ENCODE measurements at places on chromosomes 6 and 20.
A peak's percentile ranks its signal among the peaks of the same experiment; 100 is the strongest.

DNA sequence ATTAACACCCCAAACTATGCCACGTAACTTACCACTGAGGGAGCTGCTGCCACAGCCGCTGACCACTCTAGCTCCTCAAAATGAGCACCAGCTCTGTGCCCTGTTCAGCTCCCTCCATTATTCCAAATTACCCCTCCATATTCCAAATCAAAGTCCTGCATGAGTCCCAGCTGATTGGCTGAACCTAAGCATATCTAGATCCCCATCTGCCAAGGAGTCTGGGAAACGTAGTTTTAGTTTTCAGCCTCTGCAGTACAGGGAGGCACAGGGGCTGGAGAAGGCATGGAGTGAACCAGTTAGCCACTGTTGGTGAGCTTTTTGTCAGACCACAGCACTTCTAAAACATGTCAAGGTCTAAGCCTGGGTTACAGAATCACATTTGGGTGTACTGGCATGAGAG, 15.9 kb downstream of the UNC5CL start:
- no peak for DNase-seq

DNA sequence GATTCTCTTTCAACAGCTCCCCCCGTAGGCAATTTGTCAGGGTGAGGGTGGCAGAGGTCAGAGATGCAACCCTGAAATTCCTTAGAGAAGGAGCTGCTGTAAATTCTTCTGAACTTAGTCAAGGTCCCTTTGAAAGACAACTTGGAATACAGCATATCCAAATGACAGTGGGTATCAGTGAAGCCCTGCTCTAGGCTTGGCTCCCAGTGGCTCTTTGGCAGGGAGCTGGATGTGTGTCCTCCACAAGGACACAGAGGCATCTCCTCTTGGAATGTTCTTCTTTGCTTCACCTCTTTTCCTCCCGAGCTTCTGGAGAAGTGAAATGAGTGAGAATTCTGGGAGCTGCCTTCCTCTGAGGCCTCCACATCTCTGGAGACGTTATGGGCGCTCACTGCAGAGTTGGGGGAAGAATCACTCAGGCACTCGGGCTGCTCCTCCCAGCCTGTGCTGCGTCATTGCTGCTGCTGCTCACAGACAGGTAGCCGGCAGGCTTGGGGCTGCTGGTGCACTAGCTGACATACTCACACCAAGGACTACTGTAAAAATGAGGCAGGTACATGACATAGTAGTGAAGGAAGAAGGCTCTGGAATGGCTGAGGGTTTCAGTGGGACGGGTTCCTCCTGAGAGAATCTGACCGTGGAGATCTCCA, 34.1 kb downstream of the DYNLT1 start:
- DNase-seq: no peak

GRCh38 chr6:112595841-112596240, 248.7 kb downstream of the RFPL4B start:
- DNase-seq: no peak

DNA sequence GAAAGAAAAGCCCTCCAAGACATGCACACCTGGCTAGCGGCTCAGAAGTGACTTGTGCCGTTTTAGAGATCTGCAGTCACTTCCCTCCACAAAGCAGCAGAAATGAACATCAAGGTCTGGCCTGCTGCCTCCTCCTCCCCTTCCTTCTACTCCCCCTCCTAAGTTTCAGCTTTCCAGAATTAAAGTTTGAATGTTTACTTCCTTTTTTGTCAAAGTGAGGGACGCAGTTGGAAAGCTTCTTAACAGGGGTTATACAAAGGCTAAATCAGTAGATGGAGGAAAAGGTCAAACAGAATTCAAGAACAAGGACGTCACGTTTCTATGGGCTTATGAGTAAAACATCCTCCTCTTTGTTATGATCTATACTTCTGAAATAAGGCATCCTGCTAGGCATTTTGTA, 227.7 kb downstream of the SLC35F1 start:
- no peak for DNase-seq

DNA sequence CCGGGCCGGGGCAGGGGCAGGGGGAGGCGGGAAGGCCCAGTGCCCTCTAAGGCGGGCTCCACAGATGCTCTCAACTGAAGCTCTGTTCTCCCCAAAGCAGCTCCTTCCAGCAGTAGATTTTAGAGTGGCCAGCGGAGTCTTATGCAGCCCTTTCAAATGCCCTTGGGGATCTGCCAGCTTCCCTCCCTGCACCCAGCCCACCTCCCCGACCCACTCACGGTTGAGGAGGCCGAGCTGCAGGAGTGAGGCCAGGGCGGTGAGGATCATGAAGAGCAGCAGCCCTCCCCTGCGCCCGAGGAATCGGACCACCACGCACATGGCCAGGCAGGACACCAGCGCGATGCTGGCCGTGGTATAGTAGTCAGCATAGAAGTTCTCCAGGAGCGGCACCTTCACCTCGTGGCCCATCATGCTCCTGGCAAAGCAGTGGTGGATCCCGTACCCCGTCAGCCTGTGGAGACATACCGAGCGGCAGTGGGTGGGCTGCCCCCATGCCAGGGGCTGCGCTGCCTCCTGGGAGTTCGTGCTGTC, 28.0 kb downstream of the PSMG4 start:
- DNase-seq: no peak

GRCh38 chr6:53931086-53931485, 136.3 kb downstream of the LRRC1 start:
- DNase-seq: peak; percentile 90

- DNase-seq: no peak
Measured at GRCh38 chr6:35486005-35486925, 10.6 kb downstream of the TEAD3 start.

GRCh38 chr6:6694825-6695624, 106.5 kb downstream of the LY86 start:
- DNase-seq: peak; percentile 60

- DNase-seq: no peak
Measured at GRCh38 chr6:149435919-149436586, 36.0 kb downstream of the SUMO4 start.

GRCh38 chr6:4932228-4932903, 71.5 kb downstream of the RPP40 start:
- DNase-seq: no peak

- no peak for DNase-seq
Measured at GRCh38 chr6:36662827-36663256, 15.7 kb upstream of the CDKN1A start.

GRCh38 chr6:144722154-144722737, 437.1 kb downstream of the UTRN start:
- no peak for DNase-seq

GRCh38 chr6:109781001-109781400, 89.9 kb downstream of the FIG4 start:
- no peak for DNase-seq

DNA sequence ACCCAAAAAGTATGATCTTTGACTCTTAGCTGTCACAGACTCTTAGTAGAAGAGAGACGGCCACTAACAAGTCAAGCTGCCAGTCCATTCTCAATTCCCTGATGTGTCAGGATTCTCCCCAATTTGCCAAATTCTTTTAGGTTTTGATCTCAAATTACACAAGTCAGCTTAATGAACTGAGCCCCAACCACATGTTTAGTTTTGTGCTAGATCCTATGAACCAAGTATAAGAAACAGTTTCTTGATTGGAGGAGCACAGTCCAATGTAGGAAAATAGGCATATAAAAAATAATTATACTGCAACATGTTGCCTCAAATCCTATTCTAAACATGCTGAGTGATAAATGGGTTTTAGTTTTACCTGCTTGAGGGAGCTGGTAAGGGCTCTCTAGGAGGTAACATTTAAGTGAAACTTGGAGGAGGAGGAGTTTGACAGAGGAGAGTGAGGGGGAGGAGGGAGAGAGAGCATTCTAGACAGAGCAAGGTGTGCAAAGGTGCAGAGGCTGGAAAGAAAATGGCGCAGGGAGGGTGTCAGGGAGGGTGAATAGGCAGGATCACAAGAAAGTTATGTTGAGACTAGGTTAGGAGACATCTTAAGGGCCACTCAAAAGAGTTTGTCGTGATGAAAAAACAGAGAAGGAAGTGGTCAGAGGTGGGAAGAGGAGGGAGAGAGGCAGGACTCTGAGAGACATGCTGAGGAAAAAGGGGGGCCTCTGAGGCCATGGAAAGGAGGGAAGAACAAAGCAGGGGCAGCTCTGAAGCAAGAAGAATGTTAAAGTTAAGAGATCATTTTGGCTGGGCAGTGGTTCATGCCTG, 22.8 kb upstream of the FAM83C start:
- no peak for DNase-seq

DNA sequence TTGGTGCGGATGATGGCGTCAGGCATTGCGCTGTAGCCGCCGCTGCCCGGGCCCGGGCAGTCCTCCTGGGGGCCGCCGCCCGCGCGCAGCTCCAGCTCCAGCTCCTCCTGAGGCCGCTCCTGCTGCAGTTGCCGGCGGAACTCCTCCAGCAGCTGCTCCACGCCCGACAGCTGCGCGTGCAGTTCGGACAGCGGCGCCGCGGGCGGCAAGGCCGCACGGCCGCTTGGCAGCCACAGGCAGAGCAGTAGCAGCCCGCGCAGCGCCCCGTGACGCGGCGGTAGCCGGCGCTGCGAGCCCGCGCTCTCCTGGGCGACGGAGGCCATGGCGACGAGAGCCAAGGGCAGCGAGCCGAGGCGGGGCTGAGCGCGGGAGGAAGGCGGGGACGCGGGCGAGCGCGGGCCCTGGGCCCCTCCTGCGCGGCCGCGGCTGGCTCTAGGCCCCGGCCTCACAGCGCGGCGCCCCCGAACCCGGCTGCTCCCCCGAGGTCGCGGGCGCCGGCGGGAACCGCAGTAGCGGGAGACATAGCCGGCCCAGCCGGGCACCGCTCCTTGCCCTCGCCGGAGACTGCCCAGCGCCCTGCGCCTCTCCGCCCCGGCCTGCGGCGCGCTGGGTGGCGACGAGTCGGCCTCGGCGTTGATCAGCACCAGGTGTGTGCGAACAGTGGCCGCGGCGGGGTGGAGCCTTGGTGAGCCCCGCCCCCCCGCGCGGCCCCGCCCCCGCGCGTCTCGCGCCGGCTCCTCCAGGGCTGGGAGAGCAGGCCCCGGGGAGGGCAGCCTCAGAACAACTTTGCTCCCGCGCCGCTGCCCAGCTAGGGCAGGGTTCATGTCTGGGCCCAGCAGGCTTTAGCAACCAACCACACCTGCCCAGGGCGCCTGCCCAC, at the start of gene LRP11:
Gene LRP11, minus strand, starts transcription at position 662 of the 880 bp plus-strand sequence. Its CDS starts 339 bp downstream, at position 323.
- no peak for DNase-seq

GRCh38 chr6:43221046-43221972, 8.0 kb downstream of the DNPH1 start:
- DNase-seq: no peak

GRCh38 chr6:112289038-112289566, 34.7 kb upstream of the LAMA4 start:
- DNase-seq: no peak

DNA sequence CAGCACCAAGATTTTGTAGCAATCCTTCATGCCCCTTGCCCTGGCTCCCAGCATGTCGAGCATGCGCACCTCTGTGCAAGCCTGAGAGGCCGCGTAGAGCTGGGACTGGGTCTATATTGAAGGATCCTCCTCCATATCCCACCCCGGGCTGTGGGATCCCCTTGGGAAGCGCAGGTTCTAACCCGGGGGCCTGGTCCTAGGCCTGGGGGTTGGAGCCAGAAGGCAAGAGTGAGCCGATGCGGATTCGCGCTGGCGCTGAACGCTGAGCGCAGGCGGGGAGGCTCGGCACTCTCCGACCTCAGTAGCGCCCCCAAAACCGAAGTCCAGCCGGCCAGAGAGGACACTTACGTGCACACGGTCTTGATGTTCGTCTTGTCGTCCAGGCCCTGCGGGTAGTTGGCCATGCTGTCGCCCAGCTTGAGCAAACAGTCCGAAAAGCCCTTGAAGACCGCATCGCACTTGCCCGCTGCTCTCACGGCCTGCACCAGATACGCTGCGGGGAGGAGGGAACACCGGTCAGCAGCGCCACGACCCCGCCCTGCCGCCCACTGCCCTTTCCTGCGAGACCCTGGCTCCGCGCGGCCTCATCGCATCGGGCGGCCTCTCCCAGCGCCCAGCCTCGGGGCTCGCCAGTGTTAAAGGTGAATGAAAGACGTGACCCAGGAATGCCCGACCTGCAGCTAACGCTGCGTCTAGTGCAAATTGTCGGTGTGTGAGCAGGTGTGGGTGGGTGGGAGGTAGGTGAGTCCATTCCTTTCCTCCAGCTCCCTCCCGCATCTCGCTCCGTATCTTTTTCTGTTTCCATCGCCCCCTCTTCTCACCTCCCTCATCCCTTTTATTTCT, 4.5 kb downstream of the NRN1 start:
- no peak for DNase-seq

DNA sequence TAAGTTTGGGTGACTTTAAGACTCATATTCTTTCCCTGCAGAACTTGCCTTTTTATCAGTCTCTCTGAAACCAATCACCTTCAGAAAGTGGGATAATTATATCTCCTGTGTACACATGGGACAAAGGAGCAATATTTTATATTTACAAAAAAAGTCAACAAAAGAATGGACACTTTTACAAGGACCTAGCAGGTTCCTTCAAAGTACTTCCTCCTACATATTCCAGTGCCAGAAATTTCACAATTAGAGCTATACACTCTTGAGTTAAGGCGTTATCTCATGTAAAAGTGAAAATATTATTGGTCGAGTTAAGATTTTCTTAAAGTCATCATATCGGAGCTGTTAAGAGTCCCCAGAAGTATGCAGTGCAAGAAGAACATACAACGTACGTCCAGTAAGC, 98.9 kb upstream of the MAFB start:
- DNase-seq: no peak

- peak; percentile 75 for DNase-seq
Measured at GRCh38 chr6:35370124-35370741, 27.9 kb downstream of the PPARD start.

DNA sequence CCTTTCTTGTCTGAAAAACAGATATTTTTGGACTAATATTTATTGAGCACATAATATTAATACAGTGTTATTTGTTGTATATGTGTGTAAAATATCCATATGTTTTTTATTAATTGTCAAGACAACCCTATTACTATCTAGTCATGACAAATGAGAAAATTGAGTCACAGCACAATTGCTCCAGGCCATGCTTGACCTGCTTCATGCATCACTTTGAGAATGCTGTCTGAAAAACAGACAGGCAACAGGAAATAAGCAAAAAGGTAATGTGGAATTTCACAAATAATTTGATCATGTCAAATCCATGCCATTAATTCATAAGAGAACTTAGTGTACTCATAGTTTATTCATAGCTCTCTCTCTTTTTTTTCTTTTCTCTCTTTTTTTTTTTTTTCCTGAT, 246.5 kb downstream of the RIMS1 start:
- DNase-seq: no peak

- no peak for DNase-seq
Measured at GRCh38 chr6:16166871-16167608, 38.2 kb downstream of the MYLIP start.

GRCh38 chr20:18304618-18305017, 16.3 kb downstream of the ZNF133 start:
- DNase-seq: no peak

All from CMK (cell line).